Cardiac atrium fibroblast (primary cell): ENCODE measurements at places on chromosomes 3 and 15. TPM values are rescaled to one million over a fixed set of nuclear protein-coding genes. Genes with fewer than 3 reads are reported as not detected.

Gene STAB1
- total RNA-seq = 2.0 and 7.1 TPM in 2 replicates

Gene PROK2
- not detected in 2 replicates for total RNA-seq

Gene PLCD1
- total RNA-seq = 30.1 and 41.8 TPM in 2 replicates

Gene TICRR
- total RNA-seq = 2.5 and 2.8 TPM in 2 replicates

Gene PHLDB2
- 32.3 and 42.1 TPM in 2 replicates for total RNA-seq

Gene ISLR
- 89.9 TPM in 2 replicates for total RNA-seq

Gene C3orf80
- 0.18 and 0.81 TPM in 2 replicates for total RNA-seq

Gene EFL1
- total RNA-seq = 7.4 and 10.2 TPM in 2 replicates

Gene CLDN1
- total RNA-seq = 0.32 TPM in 1 of 2 replicates, not detected in the other

Gene ECE2
- not detected in 2 replicates for total RNA-seq

Gene GOLGA6L24
- not detected in 2 replicates for total RNA-seq

Gene STRIT1
- total RNA-seq = not detected in 2 replicates

Gene C3orf49
- total RNA-seq = not detected in 2 replicates

Gene TM4SF18
- total RNA-seq = 0.36 and 2.4 TPM in 2 replicates

Gene NR2E3
- not detected in 2 replicates for total RNA-seq

Gene SI
- total RNA-seq = not detected in 2 replicates

Gene GMPS
- 36.1 and 50.7 TPM in 2 replicates for total RNA-seq

Gene TMCO5A
- not detected in 2 replicates for total RNA-seq

Gene EFHB
- 0.54 TPM in 1 of 2 replicates, not detected in the other for total RNA-seq

Gene ROPN1
- not detected in 2 replicates for total RNA-seq

Gene GOLGA8B
- total RNA-seq = 1.6 and 22.2 TPM in 2 replicates

Gene CCDC54
- not detected in 2 replicates for total RNA-seq

Gene SMCO1
- not detected in 2 replicates for total RNA-seq

Gene ARNT2
- total RNA-seq = 6.1 and 10.5 TPM in 2 replicates

Gene PAK6
- total RNA-seq = 0.16 TPM in 1 of 2 replicates, not detected in the other

Gene CHRNA3
- not detected in 2 replicates for total RNA-seq

Gene PSTPIP1
- not detected in 2 replicates for total RNA-seq

Gene TMEM45A
- 174 and 277 TPM in 2 replicates for total RNA-seq

Gene DPPA2
- not detected in 2 replicates for total RNA-seq

Gene CLDN18
- not detected in 2 replicates for total RNA-seq

Gene CAND2
- under 0.01 and 0.49 TPM in 2 replicates for total RNA-seq

Gene SH2D7
- not detected in 2 replicates for total RNA-seq

Gene FAM3D
- not detected in 2 replicates for total RNA-seq

Gene SLC24A5
- total RNA-seq = not detected in 2 replicates
